Sigmoid colon (tissue), 7 donors: ENCODE measurements at places on chromosomes 2 and 18. TPM values are rescaled to one million over a fixed set of nuclear protein-coding genes. Genes with fewer than 3 reads are reported as not detected.

The DYNAP gene
- total RNA-seq, result not detected

DNA sequence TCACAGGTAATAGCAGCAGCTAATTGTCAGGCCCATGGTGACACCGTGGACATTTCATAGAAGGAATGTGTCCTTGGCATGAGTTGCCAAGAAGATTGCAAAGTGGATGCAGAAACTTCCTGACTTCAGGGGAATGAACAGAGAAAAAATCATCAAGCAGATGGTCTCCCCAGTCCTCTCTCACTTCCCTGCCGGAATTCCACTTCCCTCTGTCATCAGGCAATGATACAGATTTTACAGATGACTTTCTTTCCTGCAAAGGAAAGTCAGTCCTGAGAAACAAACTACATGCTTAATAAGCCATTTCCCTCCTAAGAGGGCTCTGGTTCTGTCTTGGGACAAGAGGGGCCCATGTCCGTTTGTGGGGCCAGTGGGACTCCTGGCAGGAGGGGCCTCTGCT is 45.7 kb downstream of the KCNF1 start:
- no peak for DNase-seq
- H3K27me3 ChIP-seq, result no peaks in the 10 kb centered on the region
- no peaks in the 10 kb centered on the region for H3K36me3 ChIP-seq
- no peak overlapping the region for H3K27ac ChIP-seq

DNA sequence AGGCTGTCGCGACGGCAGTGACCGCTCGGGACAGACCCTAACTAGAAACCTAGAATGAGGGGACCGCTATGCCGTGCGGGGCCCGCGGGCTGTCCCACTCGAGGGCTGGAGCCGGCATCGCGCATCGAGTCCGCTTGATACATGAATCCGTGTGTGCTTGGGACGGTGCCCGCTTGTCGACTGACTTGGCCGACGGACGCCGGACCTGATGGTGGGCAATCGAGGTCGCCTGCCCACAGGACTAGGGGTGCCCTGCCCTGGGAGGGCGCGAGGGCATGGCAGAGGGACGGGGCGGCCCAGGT is 749 bp upstream of the PTMA start:
- peak overlapping the region; percentile 71 for H3K4me3 ChIP-seq
- no peaks in the 10 kb centered on the region for H3K27me3 ChIP-seq
- H3K36me3 ChIP-seq, result peaks cover 11% of the 10 kb centered on the region
- H3K27ac ChIP-seq, result peak overlapping the region; percentile 100
- DNase-seq, result no peak

DNA sequence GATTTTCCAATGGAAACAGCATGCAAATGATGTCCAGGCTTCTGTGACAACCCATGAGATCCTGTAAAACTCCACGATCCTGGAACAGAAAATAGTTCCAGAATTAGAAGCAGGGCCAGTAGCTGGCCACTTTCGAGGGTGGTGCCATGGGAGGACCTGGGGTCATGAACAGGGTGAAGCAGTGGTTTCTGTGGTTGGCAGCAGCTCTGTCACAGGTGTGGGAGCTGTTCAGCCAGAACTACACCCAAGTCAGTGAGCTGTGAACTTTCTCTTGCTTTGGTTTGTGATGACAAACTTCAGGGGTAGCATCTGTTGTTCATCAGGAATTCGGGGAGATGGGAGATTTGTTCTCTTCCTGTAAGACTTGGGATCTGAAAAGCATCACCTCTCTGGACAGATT is 314.4 kb upstream of the NT5C1B start:
- H3K36me3 ChIP-seq, result no peaks in the 10 kb centered on the region
- peaks cover 11% of the 10 kb centered on the region for H3K4me1 ChIP-seq
- DNase-seq, result no peak
- H3K27ac ChIP-seq, result no peak overlapping the region
- H3K4me3 ChIP-seq, result no peak overlapping the region

DNA sequence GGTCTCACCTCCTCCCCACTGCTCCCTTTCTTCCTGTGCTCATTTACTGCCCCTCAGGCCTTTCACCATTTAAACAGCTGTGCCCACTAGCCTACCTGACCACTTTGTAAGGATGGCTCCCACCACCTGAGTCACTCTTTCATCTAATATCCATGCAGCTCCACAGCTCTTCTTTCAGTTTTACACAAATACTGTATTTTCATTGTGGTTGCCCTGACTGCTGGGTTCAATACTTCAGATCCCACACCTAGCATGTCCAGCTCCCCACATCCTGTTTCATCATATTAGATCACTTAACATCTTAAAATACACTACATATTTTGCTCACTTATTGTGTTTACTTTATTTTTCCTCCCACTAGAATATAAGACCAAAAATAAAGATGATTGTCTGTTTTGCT is 1110.6 kb downstream of the TSN start:
- H3K27me3 ChIP-seq, result no peaks in the 10 kb centered on the region
- no peaks in the 10 kb centered on the region for H3K4me1 ChIP-seq
- no peak overlapping the region for H3K27ac ChIP-seq

- H3K36me3 ChIP-seq, result no peaks in the 10 kb centered on the region
- H3K27ac ChIP-seq, result no peak overlapping the region
- H3K4me3 ChIP-seq, result no peak overlapping the region
- no peak for DNase-seq
These were observed 337.3 kb downstream of the CBLN2 start for GRCh38 chr18:72206814-72207213.

GRCh38 chr18:2897448-2898185 is 50.8 kb downstream of the EMILIN2 start:
- H3K36me3 ChIP-seq, result no peaks in the 10 kb centered on the region
- peaks cover 2% of the 10 kb centered on the region for H3K4me1 ChIP-seq
- H3K27ac ChIP-seq, result no peak overlapping the region
- H3K4me3 ChIP-seq, result no peak overlapping the region
- no peaks in the 10 kb centered on the region for H3K27me3 ChIP-seq
